ENCODE measurements at places on chromosomes 13 and 19.

- peak; percentile 63 for DNase-seq
Observed at GRCh38 chr19:54572696-54573311, 786 bp upstream of the LILRA2 start.

DNA sequence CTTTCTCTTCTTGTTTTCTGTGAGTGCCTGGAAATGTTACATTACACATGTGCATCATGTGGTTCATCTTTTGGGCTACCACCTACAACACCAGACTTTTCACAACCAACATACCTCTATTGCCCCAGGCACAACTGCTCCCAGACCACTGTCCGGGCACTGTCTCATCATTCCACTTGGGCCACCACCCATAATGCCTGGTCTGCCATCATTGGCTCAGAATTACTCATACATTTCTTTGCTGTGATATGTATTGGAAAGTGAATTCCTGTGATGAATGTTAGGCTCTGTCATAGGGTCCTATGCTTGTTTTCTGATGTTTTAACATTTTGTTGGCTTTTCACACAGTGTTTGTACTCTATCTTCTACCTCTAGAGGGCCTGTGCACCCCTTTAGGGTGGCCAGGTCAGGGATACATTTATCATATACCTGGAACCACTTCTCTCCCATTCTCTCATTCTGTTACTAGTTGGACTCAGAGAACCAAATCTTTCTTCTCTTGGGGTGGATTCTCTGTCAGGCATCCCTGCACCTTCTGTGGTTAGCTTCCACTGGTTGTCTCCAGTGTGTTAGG, 172.8 kb downstream of the NHLRC3 start:
- no peak for DNase-seq

DNA sequence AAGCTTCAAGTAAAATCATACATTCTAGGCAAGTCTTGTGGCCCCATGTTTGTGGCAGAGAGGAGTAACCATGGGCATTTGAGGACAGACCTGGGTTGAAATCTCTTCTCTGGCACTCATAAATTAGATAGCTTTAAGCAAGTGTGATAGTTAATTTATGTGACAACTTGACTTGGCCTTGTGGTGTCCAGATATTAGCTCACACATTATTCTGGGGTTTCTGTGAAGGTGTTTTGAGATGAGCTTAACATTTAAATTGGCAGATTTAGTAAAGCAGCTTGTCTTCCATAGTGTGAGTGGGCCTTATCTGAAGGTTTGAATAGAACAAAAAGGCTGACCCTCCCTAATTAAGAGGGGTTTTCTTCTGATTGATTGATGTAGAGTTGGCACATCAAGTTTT, 161.4 kb upstream of the SPRY2 start:
- no peak for DNase-seq

GRCh38 chr19:45302416-45302815, 20.3 kb downstream of the CKM start:
- DNase-seq: no peak

- no peak for DNase-seq
Observed at GRCh38 chr13:31136724-31137123, 25.0 kb downstream of the HSPH1 start.
